NB4 (cell line): ENCODE measurements at places on chromosomes 12 and 14.
A peak's percentile ranks its signal among the peaks of the same experiment; 100 is the strongest.

GRCh38 chr12:64625243-64626077 lies 15.2 kb downstream of the RASSF3 start:
- DNase-seq, result peak; percentile 94

GRCh38 chr12:59626382-59626781 lies 30.6 kb downstream of the SLC16A7 start:
- no peak for DNase-seq

- no peak for DNase-seq
Measured at GRCh38 chr12:94110258-94110657, 38.1 kb upstream of the PLXNC1 start.

- DNase-seq, result no peak
Measured at GRCh38 chr14:81485372-81485771, 48.3 kb downstream of the SEL1L start.

DNA sequence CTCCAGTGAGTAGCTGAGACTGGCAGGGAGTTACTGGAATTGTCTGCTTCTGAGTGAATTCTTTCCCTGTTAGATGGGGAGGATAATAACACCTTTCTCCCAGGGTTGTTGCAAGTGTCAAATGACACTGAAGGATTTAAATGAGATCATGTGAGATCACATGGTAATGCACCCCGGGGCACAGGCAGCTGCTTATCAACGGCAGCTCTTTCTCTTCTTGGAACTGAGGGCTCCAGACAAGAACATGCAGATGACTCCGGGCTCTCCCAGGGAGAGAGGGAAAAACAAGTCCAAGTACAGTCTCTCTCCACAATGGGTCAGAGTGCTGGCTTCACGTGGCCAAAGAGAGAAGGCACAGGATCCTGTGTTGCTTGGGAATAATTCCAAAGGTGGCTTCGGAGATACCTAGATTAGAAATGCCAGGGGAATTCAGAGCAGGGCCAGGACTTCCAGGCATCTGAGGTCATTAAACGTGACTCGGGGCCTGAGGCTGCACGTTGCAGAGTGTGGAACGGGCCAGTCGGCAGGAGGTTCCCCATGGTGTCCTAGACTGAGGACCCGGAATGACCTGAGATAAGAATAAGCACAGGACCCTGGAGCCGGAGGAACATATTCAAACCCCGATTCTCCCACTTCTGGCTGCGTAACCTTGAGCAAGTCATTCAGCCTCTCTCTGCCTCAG lies 109.2 kb downstream of the PRMT8 start:
- DNase-seq, result no peak

DNA sequence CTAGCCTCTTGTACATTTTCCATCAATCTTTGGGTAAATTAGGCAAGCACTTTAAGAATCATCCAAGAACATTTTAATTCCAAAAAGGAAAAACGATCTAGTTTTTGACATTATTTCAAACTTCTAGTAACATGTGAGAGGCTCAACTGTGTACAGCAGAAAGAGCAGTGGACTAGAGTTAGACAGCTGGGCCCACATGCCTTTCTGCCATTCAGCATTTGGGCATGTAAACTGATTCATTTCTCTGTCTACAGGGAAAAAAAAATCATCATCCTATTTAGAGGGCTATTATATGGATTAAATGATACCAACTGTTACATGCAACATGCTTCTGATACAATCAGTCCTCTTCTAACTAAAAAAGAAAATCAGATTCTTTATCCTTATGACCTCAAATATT lies 17.7 kb downstream of the ATP2B1 start:
- no peak for DNase-seq

- DNase-seq, result no peak
Measured at GRCh38 chr12:13591488-13591887, 389.9 kb downstream of the GRIN2B start.

DNA sequence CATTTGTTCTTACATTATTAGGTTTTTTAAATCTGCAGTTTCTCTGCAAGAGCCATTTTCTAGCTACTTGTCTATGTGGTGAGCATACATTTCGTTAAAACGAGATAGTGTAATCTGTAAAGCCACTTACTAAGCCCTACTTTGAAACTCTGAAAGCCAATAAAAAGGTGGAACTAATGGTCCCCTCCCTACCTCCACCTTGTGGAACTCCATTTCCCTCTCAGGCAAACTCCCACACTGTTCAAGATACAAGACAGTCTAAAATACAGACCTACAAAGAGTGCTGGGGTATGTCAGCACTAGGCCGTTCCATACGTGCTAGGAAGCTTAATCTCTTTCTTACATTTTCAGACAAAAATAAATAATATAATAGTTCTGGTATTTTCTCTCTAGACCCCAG lies 74.1 kb downstream of the DUSP6 start:
- DNase-seq, result peak; percentile 31

GRCh38 chr12:38872561-38872960 lies 32.8 kb downstream of the CPNE8 start:
- DNase-seq, result no peak

- no peak for DNase-seq
Measured at GRCh38 chr12:98911396-98911795, 266.3 kb downstream of the APAF1 start.

DNA sequence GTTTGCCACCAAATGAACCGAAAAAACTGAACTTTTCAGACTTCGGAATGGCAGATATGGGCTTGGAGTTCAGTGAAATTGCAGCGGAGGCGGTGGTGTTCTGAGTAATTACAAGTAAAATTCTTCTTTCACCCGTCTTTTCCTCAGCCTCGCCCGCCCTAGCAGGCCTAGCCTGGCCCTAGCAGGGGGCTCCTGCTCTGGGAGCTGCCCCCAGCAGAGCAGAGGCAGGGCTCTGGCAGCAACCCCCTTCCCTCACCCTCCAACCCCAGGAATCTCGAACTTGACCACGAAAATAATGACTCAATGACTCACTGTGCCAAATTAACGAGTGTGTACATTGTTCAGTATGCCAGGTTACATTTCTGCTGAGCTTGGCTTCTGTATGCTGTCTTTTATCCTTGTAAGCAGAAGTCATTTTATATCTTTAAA lies 1.1 kb downstream of the PAPLN start:
- DNase-seq, result peak; percentile 63

- no peak for DNase-seq
Measured at GRCh38 chr14:95264271-95264973, 55.3 kb downstream of the CLMN start.

GRCh38 chr12:68648179-68648578 lies 37.5 kb downstream of the RAP1B start:
- DNase-seq, result no peak

- DNase-seq, result no peak
Measured at GRCh38 chr12:125530201-125530600, 465.0 kb downstream of the AACS start.

DNA sequence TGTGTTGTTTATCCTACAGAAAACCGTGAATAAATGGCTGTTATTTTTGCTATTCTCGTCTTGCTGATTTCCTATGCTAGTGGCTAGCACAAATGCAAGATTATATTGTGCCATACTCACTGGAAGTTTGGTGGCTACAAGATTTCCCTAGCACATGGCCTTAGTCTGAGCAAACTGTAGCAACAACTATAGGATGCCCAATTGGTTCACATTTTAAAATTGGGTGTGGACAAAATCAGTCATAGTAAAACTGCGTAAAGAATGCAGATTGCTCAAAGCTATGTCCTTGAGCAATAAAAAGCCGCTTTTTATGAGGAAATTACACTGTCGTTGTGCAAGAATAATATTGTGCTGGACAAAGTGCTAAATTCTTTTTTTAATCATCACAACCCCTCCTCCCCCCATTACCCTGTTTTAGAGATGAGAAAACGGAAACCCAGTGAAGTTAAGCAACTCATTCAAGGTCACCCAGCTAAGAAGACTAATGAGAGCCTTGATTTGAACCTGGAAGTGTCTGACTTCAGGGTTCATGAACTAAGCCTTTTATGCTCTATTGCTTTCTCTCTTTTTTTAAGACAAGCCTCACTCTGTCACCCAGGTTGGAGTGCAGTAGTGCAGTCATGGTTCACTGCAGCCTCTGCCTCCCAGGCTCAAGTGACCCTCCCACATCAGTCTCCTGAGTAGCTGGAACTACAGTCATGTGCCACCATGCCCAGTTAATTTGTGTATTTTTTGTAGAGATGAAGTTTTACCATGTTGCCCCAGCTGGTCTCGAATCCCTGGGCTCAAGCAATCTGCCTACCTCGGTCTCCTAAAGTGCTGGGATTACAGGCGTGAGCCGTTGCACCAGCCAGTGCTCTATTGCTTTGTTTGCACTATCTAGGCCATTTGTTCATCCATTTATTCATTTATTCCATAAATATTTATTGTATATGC lies 73.6 kb downstream of the SRGAP1 start:
- peak; percentile 91 for DNase-seq

GRCh38 chr12:14191612-14192011 lies 173.9 kb upstream of the ATF7IP start:
- DNase-seq, result no peak

DNA sequence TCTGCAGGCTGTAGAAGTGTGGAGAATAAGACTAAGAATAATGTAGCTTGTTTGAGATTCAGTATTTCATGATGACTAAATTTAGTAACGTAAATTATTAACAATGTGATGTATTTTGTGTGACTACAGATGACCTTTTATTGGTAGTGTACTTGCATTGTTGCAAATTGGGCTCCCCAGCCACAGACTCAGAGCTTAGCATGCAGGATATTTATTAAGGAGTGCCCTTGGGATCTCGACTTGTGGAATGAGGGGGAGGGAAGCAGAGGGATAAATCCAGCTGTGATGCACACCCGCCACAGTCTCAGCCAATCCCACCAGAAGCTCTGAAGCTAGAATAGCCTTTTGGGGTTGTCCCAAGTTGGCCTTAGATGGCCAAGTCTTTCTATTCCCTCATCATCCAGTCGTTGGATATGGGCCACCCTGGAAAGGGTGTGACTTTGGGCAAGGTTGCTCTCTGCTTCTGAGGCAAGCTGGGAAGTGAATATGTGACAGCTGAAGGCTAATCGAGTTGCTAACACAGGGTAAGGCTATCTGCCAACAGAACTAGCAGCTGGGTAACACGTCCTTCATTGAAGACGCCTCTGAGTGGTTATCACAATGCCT lies 42.1 kb upstream of the USP44 start:
- DNase-seq, result no peak

- no peak for DNase-seq
Measured at GRCh38 chr12:113003636-113004035, 25.3 kb downstream of the OAS2 start.

- no peak for DNase-seq
Measured at GRCh38 chr12:108418164-108418890, 79.2 kb upstream of the CMKLR1 start.

DNA sequence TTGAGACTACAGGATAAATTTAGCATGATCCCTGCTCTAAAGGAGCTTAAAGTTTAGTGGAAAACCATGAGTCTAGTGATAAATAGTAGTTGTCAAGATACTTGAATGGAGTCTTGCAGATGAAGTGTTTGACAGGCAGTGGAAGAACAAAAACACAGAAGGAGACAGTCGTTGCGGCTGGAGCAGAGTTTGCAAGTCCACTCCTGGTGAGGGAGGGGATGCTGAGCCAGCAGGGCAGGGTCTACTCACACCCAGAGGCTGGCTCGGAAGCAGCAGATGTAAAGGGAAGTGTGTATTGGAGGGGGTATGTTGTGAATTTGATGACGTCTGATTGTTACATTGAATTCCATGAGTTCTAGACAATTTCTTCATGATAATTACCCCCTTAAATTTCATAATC lies 61.3 kb downstream of the TRAF3 start:
- no peak for DNase-seq

- DNase-seq, result no peak
Measured at GRCh38 chr14:104515811-104516780, 63.5 kb upstream of the C14orf180 start.

DNA sequence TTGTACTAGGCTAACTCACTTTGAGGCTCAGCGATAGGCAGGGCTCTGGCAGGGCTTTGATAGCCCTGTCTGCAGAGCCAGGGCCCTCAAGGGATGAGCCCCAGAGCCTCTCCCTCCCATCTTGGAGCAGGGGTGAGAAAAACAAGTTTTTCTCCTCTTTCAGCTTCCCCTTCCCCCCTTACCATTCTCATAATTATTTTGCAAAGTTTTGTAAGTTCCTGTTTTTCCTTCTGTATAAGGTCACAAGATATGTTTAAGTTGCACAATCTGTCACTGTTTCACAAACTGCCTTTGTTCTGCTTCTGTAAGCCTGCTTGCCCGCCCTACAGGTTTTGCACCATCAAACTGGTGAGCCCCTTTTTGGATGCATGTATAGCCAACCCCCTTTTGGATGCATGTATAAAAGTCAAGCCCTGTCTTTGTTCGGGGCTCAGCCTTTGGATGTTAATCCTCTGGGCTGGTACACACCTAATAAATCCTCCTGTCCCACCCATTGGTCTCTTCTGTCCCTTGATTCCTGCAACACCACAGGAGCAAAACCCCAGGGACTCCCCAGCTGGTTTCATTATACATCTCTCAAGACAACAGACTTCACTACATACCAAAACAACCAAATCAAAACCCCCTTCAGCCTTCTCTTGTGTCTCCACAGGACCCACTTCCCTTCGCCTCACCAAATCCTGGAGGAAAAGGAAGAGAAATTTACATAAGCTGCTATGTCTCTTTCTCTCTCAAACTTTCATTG lies 52.5 kb upstream of the RESF1 start:
- DNase-seq, result peak; percentile 96

DNA sequence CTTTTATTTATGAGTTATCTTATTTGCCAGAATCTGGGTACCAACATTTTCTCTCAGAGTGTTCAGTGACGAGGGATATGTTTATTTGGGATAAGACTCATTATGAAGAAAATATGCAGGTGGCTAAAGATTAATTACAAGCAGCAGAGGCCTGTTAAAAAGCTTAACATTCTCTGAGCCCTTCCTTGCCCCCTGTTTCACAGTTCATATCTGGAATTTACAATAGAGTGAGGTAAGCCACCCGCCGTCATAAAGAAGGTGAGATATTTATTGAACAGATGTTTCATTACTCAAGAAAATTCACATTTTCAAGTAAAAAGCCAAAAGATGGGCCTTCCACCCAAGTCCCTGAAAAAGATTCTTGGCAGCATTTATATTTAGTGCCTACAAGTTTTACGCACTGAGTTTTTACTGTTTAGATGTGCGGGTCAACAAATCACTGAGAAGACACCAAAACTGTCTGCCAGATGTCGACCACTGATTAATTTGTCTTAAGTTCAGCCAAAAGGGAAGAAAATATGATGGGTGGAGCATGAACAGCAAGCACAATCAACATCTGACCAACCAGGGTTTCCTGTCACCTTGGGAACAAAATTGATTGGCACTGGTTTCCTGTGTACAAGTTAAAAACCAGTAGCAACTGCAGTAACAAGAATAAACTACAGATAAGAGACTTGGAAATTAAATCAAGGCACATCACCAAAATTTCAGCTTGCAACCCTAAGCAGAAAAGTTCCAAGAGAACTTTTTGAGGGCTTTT lies 85.5 kb upstream of the PTPRB start:
- DNase-seq, result no peak

DNA sequence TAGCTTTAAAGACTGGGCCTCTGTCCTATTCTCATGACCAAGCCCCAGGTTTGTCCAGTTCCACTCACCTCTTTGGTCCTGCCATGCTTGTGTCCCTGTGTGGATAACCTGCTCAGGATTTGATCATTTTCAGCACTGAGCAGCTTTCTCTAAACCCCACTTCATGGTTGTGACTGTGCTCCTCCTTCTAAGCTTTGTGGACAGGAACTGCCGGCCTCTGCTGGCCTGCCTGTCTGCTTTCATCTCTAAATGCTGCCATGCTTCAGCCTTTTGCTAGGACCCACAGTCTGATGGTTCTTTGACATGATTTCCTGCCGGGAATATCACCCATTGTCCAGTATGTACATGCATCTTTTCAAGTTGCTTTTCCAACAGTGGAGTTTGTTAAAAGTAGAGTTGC lies 53.9 kb upstream of the STXBP6 start:
- no peak for DNase-seq

- no peak for DNase-seq
Measured at GRCh38 chr14:96299441-96299840, 43.4 kb downstream of the BDKRB1 start.
